ENCODE measurements at places on chromosomes 11 and 22.
A peak's percentile ranks its signal among the peaks of the same experiment; 100 is the strongest.

DNA sequence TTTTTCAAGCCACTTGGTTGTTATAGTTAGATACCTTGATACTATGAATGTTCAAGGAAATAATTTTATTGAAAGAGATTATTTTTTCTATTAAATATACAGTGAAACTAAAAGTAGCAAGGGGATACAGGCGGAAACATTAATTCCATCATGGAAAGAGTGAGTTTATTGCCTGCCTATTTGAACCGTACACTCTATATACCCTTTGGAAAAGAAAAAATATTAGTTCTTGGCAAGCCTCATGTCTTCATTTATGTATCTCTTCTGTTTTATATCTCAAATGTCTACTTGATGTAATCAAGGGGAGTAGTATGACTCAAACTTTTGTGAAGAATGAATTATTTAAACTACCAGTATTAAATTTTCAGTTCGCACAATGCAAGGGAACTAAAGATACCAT, 54.0 kb downstream of the GAS2 start:
- no peak for DNase-seq

DNA sequence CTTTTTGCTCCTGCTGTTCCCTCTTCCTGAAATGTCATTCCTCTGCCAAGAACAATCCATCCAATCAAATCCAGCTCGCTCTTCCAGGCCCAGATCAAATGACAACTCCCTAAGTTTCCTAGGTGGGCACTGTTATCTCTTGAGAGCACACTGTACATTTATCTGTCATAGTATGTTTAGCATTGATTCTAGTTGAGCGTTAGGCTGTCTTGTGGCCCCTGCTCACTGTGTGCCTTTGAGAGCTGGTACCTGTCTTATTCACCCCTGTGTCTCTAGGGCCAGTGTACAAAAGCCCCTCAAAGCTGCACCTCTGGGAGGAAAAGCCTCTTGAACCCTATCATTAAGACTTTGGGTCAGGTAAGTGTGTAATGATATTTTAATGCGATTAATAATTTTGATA, 7.1 kb upstream of the LMO2 start:
- DNase-seq: no peak

GRCh38 chr11:2588809-2589537, 110.8 kb downstream of the KCNQ1OT1 start:
- no peak for DNase-seq

- no peak for DNase-seq
These were observed 10.0 kb upstream of the MICAL2 start for GRCh38 chr11:12100429-12100828.

GRCh38 chr11:35006389-35007128, 90.1 kb downstream of the PDHX start:
- DNase-seq: peak; percentile 71

- DNase-seq: peak; percentile 21
These were observed 14.5 kb downstream of the RGL4 start for GRCh38 chr22:23705358-23705757.

GRCh38 chr11:95762534-95762933, 27.0 kb downstream of the FAM76B start:
- DNase-seq: no peak
